ENCODE measurements at places on chromosomes 6 and 20.

GRCh38 chr6:37375376-37375775, 21.6 kb downstream of the RNF8 start:
- DNase-seq = no peak

DNA sequence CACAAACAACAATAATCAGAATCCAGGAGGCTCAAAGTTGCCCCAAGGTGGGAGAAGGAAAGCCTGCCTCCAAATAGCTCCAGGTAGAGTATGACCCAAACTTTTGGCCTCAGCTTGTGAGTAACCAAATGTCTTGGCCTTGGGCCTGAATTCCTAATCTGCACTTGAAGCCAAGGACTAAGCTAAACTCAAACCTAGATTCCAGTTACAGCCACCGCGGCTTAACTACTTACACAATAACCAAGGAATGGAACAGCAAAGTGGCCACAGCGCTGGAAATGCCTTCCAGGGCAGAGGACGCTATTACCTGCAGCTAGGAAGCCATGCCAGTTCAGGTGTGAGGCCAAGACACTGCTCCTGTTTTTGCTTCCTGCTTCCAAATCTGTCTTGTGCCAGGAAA, 4.6 kb downstream of the NINL start:
- no peak for DNase-seq

GRCh38 chr20:19552221-19553180, 205.6 kb upstream of the RIN2 start:
- DNase-seq = peak; percentile 68

GRCh38 chr6:10084111-10084986, 330.5 kb downstream of the TFAP2A start:
- no peak for DNase-seq

DNA sequence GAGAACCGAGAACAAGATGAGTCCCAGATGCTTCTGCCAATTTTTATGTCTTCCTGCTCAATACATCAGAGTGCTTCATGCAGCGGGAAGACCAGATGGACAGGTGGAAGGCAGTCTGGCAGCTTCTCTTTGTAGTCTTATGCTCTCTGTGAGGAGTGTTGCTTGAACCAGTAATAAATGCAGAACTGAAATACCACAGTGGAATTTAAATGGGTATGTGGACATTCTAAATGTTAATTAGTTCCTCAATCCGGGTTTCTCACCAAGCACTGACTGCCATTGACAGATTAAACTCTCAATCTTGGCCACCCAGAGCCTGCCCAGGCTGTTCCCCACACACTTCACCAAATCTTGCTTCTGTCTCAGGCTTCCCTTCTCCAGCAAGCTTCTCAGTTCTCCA, 695.5 kb upstream of the CHD6 start:
- no peak for DNase-seq

- no peak for DNase-seq
Measured at GRCh38 chr6:63788569-63788968, 153.0 kb downstream of the PHF3 start.

DNA sequence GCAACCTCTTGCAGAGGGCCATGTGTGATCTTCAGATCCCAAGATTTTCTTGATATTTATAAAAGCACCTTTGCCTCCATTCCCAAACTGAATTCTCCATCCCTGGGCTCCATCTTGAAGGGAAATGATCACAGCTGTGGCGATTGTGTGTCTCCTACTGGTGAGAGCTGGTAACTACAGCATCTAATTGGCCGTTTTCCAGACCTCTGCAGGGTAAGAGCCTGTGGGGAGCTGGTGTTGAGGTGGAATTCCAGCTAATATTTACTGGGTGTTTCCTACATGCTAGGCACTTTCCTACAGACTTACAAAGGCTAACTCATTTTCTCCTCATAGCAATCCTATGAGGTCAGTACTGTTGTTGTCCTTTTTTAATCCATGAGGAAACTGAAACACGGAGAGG, 59.2 kb upstream of the FNDC1 start:
- no peak for DNase-seq

DNA sequence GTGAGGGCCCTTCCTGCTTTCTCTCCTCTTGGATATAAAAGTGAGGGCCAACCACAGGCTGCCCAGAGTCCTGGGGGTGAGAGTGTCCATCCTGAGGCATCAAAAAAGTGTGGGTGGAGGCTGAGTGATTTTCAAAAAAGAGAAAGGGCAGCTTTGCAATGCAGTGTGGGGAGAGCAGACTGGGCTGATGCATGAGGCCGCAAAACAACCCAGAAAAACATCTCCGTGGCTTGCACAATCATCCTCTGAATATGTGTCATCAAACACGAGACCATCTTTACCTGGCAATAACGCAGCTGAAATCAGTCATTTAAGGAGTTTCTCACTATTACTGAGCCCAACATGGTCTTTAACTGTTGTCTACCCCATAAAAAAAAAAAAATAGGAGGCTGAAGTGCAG, 191.2 kb upstream of the SOX4 start:
- no peak for DNase-seq

DNA sequence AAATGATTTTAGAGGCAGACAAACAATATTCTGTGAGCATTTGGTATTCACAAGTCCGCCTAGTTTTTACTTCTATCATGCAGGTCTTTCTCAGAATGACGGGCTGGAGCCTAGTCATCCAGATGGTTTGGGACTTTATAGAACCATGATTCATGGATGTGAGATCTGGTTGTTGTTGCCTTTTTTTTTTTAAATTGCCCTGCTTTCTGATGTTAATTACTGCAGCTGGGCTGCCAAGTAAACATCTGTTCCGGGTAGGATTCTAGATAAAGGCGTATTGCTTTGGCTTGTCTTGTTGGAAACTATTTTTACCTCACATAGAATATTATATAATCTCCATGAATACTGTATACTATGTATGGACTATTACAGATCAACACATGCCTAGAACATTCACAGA, 58.1 kb downstream of the RNF217 start:
- DNase-seq = no peak

DNA sequence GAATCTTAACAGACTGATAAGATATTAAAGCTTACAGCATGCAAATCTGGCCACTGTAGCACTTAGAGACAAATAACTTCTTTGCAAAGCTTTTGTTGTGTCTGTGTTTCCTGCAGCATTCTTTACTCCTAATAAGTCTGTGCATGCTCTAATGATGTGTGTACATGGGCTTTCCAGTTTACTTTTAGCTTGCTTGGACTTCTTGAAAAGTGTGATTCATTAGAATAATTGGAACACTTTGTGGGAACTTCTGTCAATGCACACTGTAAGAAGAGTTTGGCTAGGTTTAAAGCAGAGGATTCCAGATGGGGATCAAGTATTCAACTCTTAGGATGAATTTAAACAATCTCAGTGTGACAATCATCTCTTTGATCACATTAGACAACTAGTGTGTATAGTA, 22.1 kb upstream of the TINAG start:
- no peak for DNase-seq

GRCh38 chr20:50538276-50538675, 28.1 kb downstream of the PTPN1 start:
- peak; percentile 75 for DNase-seq

GRCh38 chr6:36623547-36624459, 29.6 kb downstream of the SRSF3 start:
- peak; percentile 77 for DNase-seq

DNA sequence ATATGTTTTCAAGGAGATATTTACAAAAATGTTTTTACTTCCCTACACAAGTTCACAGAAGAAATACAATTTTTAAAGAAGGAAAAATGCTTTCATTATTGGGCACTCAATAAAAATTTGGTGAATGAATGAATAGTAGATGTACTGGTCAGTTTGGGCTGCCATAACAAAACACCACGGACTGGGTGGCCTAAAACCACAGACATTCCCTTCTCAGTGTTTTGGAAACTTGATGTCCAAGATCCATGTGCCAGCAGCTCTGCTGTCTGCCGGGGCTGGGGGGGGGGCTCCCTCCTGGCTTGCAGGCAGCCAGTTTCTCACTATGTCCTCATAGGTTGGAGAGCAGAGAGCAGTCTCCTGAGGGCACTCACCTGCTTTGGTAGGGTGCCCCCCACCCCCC, 62.0 kb downstream of the FAM120B start:
- no peak for DNase-seq

- DNase-seq = no peak
Measured at GRCh38 chr6:110468731-110469130, 7.7 kb downstream of the SLC22A16 start.

GRCh38 chr20:55103188-55103587, 627.8 kb downstream of the DOK5 start:
- no peak for DNase-seq

- DNase-seq = no peak
Measured at GRCh38 chr20:35273449-35274171, 4.3 kb downstream of the MMP24OS start.

DNA sequence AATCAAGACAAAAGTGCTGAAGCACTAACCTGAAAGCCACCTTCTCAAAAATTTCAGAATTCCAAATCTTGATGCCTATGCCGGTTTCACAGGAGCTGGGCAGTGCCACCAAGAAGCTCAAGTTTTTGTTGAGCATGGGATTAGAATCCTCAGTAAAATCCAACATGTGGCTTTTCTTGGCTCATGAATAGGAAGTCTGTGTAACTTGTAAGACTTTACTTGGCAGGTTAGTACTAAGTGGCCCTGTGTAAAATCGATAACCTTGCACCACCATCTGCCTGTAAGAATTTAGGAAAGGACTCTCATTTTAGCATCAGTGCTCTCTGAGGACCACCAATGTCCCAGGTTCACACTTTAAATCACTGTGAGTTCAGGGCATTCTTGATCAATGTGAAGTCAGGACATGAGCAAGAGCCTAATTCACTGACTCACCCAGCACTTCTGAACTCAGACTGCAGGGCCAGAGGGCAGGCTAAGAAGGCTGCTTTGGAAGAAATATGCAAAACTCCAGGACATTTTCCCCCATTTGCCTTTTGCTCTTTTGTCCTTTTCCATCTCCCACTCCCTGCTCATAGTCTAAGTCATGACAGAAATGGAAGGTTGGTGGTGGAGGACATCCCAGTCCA, 113.2 kb downstream of the EDN1 start:
- DNase-seq = no peak

DNA sequence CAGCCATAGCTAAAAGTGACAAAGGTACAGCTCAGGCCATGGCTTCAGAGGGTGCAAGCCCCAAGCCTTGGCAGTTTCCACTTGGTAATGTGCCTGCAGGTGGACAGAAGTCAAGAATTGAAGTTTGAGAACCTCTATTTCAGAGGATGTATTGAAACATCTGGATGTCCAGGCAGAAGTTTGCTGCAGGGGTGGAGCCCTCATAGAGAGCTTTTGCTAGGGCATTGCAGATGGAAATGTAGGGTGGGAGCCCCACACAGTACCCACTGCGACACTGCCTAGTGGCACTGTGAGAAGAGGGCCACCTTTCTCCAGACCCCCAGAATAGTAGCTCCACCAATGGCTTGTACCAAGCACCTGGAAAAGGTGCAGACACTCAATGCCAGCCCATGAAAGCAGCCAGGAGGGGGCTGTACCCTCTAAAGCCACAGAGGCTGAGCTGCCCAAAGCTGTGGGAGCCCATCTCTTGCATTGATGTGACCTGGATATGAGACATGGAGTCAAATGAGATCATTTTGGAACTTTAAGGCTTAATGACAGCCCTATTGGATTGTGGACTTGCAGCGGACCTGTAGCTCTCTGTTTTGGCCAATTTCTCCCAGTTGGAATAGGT, 1299.4 kb upstream of the MAP3K7 start:
- DNase-seq = no peak

DNA sequence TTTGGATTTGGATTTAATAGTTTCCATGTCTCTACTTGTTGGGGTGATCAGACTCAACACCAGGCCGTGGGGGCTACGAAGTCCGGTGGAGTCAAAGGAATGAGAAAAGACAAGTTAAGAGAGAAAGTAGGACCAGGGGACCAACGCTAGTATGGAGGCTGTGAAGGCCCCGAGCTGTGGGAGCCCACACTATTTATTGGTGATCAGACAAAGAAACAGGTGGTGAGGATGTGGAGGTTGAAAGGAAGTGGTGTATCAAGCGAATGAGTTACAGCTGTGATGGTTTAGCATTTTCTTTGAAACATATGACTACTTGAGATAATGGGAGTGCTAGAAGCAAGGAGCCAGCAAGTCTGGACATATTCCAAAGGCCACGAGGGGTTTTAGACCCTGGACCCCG, 62.4 kb downstream of the AKAP7 start:
- DNase-seq = no peak

DNA sequence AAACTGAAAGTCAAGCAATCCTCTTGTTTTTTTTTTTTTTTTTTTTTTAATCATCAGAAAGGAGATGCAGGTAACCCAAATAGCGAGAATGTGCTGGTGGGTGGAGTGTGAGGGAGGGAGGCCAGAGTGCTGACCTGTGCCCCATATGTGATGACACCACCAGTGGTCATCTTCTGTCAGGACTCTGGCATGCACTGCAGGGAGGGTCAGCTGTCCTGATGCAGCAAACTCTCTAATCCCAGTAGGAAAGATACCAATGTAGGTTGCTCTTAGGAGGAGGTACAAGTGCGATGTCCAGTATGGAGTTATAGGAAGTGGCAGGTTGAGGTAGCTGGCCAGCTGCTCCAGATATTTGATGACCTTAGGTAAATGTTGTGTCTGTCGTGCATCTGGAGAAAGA, 2.8 kb upstream of the CST4 start:
- DNase-seq = no peak

GRCh38 chr20:17859002-17859615, 109.5 kb downstream of the SNX5 start:
- peak; percentile 43 for DNase-seq

DNA sequence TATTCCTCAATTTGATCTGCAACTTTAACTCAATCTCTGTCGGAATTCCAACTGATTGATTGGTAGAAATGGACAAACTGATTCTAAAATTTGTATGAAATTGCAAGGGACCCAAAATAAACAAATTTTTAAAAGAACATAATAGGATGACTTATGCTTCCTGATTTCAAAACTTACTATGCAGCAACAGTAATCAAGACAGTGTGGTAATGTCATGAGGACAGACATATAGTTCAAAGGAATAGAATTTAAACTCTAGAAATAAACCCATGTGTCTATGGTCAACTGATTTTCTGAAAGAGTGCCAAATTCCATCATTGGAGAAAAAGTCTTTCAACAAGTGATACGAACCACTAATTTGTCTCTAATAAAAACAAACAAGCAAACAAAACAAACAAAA, 1320.1 kb upstream of the GJE1 start:
- no peak for DNase-seq

DNA sequence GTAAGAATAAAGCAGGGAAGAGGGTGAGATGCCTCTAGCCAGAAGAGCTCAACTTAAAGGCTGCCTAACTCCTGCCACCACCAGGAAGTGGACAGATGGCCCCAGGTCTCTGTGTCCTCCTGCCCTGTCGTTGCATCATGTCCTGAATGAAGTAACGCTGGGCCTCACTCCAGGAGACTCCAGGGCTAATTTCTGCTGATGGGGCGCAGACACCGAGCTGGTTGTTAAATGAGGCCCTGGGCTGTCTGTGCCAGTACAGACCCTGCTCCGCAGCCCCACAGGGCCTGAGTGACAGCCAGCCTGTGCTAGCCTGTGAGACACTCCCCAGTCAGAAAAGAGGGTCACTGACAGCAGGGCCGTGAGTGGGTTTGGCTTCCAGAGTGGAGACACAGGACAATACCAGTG, 6.5 kb downstream of the IP6K3 start:
- no peak for DNase-seq

GRCh38 chr6:18302561-18303439, 38.5 kb upstream of the DEK start:
- no peak for DNase-seq
